Ascending aorta (tissue), 2 donors: ENCODE measurements at places on chromosomes 2 and 18. TPM values are rescaled to one million over a fixed set of nuclear protein-coding genes. Genes with fewer than 3 reads are reported as not detected.
A peak's percentile ranks its signal among the peaks of the same experiment; 100 is the strongest.

GRCh38 chr18:47794725-47795433 is 135.6 kb downstream of the SMAD2 start:
- peaks cover 6% of the 10 kb centered on the region for H3K4me1 ChIP-seq
- no peak for DNase-seq
- H3K27me3 ChIP-seq: no peaks in the 10 kb centered on the region

GRCh38 chr2:824954-825353 is 125.7 kb upstream of the SNTG2 start:
- no peaks in the 10 kb centered on the region for H3K4me1 ChIP-seq
- H3K36me3 ChIP-seq: no peaks in the 10 kb centered on the region
- H3K4me3 ChIP-seq: no peak overlapping the region
- no peak overlapping the region for H3K27ac ChIP-seq
- no peaks in the 10 kb centered on the region for H3K27me3 ChIP-seq

DNA sequence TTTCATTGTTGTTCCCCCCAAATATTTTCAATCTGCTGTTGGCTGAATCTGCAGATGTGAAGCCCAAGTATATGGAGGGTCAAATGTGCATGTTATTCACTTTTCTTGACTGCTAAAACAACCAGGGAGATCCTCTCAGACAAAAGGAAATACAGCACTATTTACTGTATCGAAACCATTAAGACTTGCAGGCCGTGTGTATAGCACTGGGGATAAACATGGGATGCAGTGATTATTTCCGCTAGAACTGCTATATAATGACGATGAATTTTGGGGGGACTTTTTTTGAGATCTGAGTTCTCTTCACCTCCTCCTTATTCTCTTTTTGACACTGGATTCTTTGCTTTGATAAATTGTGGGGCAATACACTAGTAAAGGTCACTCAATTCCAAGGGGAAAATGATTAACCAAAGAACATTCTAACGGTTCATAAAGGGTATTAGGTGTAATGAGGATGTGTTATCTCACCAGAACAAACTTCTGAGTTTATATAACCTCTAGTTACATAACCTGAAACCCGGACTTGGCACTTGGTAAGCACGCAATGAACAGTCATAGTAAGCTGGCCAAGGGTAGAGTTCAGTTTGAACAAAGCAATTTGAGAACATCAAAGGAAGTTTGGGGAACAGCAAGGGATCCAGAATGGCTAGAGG is 3.5 kb upstream of the UGT1A1 start:
- H3K27ac ChIP-seq: no peak overlapping the region
- H3K27me3 ChIP-seq: no peaks in the 10 kb centered on the region
- no peaks in the 10 kb centered on the region for H3K36me3 ChIP-seq

DNA sequence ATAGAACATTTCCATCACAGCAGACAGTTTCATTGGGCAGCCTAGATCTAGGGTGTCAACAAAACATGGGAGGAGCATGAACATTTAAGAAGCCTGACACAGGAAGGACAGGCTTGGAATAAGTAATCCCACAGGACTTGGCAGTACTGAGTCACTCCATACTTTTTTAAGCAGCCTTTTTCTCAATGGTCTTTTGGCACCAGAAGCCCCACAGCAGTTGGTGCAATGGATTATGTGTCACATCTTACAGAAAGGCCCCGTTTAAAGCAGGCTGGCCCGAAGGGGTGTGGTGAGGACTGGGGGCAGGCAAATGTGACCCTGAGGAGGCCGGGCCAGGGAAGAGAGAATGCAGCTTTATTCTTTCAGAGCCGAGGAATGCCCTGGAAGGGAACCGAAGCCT is 26.6 kb downstream of the SPTBN1 start:
- H3K27ac ChIP-seq: peak overlapping the region; percentile 69
- H3K27me3 ChIP-seq: no peaks in the 10 kb centered on the region
- H3K36me3 ChIP-seq: no peaks in the 10 kb centered on the region
- peak; percentile 89 for DNase-seq

DNA sequence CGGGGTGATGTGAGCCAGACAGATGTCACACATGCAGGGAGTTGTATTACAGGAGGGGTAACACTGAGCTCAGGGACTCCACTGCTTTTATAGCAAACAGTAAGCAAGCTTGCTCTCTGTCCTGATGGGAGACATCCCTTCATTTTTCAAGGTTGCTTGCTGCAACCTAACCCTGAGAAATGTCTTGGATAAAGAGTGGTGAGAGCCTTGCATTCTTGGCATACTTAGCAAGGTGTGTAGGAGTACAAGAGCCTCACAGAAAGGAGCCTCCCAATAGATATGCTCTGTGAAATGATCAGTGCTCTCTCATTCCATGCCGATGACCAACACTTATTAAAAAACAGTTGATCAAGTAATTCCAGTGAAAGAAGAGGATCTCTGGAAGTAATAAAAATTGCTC is 8.1 kb downstream of the PFN4 start:
- H3K36me3 ChIP-seq: peaks cover 4% of the 10 kb centered on the region
- no peaks in the 10 kb centered on the region for H3K4me1 ChIP-seq
- H3K27me3 ChIP-seq: no peaks in the 10 kb centered on the region
- DNase-seq: no peak
- no peak overlapping the region for H3K4me3 ChIP-seq

- H3K27me3 ChIP-seq: no peaks in the 10 kb centered on the region
- no peak overlapping the region for H3K27ac ChIP-seq
- no peaks in the 10 kb centered on the region for H3K36me3 ChIP-seq
- peaks cover 12% of the 10 kb centered on the region for H3K4me1 ChIP-seq
- DNase-seq: no peak
Measured at GRCh38 chr2:41717839-41718238, 330.0 kb upstream of the PKDCC start.

- no peak overlapping the region for H3K27ac ChIP-seq
- no peaks in the 10 kb centered on the region for H3K27me3 ChIP-seq
- H3K36me3 ChIP-seq: no peaks in the 10 kb centered on the region
- H3K4me1 ChIP-seq: no peaks in the 10 kb centered on the region
Measured at GRCh38 chr2:146807568-146808168, 1037.2 kb upstream of the ACVR2A start.

- DNase-seq: no peak
- no peaks in the 10 kb centered on the region for H3K36me3 ChIP-seq
- H3K27ac ChIP-seq: no peak overlapping the region
Measured at GRCh38 chr2:114009205-114009944, 119.5 kb downstream of the ACTR3 start.

DNA sequence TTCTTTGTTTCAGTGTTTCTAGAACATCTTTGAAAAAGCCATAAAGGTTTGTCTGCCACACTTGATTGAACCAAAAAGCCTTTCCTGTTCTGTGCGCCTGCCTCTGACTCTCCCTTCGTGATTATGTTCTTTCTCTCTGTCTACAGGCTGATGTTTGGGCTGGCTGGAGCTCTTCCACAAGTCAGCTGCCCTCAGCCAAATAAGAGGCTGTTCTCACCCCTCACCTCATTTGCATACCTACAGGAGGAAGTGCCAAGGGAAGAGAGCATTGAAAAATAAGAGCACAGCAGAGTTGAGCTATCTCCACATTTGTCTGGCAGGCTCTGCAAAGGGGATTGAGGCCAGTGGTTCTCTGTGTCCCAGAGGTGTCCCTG is 15.8 kb downstream of the INPP5D start:
- no peaks in the 10 kb centered on the region for H3K4me1 ChIP-seq
- no peak overlapping the region for H3K4me3 ChIP-seq
- no peaks in the 10 kb centered on the region for H3K27me3 ChIP-seq
- H3K36me3 ChIP-seq: no peaks in the 10 kb centered on the region
- DNase-seq: no peak
- peak overlapping the region; percentile 16 for H3K27ac ChIP-seq

GRCh38 chr2:120343433-120344105 is 2.4 kb upstream of the INHBB start:
- no peak overlapping the region for H3K27ac ChIP-seq
- DNase-seq: peak; percentile 87
- H3K27me3 ChIP-seq: peaks cover 17% of the 10 kb centered on the region
- H3K4me1 ChIP-seq: peaks cover 31% of the 10 kb centered on the region
- peak overlapping the region; percentile 75 for H3K4me3 ChIP-seq

DNA sequence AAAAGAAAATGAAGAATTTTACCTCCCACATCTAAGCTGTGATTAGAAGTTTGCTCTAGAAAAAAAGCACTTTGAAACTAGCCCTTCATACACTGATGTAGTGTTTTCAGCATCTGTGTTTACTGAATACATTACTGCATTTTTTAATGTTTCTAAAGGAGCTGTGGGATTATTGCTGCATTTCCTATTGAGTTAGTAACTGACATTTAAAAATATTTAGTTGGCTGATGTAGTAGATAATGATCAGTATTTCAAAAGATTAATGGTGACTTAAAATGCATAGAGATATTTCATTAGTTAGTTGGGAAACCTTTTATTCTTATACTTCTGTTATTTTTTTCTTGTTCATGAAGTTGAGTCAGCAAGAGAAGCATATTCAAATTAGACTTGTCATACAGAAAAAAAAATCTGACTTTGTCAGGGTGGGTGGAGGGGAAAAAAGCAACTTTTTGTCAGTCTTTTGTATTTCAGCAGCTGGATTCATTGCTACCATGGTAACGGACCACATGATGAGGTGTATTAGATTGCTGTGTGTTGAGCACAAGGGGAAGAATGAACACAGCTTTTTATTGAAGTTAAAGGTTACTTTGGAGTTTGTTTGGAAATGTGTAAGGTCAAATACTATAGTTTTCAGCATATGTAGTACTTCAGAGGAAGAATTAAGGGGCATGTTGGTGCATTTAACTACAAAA is at the start of gene DTNA:
TSS of gene DTNA (plus strand) at position 549 of the 692 bp plus-strand sequence. CDS start 45,679 bp downstream, outside the sequence.
- DNase-seq: peak; percentile 66
- H3K4me3 ChIP-seq: peak within 1 kb of the TSS; percentile 26
- H3K4me1 ChIP-seq: peaks cover 28% of the 10 kb centered on the region
- H3K36me3 ChIP-seq: no peaks in the 10 kb centered on the region
- H3K27me3 ChIP-seq: no peaks in the 10 kb centered on the region

DNA sequence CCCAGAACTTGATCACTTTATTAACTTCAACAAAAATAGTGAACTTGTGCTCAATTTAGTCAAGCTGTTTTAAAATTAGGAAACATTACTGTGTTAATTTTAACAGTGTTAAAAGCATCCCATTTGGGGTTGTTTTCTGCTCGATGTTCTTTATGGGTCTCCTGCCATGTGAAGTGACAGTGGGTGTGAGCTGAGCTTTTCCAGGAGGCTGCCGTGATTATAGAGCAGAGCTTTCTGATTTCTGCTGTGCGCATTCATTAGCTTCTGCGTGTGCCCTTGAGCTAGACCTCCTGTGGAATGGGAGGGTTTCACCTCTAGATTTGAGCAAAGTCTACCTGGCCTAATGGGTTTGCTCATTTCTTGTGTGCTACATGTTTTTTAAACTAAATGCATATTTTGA is 121.5 kb downstream of the WDSUB1 start:
- peaks cover 8% of the 10 kb centered on the region for H3K36me3 ChIP-seq
- peaks cover 3% of the 10 kb centered on the region for H3K4me1 ChIP-seq
- H3K4me3 ChIP-seq: no peak overlapping the region
- DNase-seq: no peak

The HSBP1L1 gene
- 1.3 TPM for total RNA-seq

The AFG3L2 gene
- total RNA-seq: 31.5 TPM

The POMC gene
- 18.6 TPM for total RNA-seq

The AMER3 gene
- total RNA-seq: not detected

The ALK gene
- not detected for total RNA-seq

The GPR155 gene
- total RNA-seq: 1.8 TPM

The HOXD12 gene
- not detected for total RNA-seq

The MPPE1 gene
- 18.9 TPM for total RNA-seq

The GPR39 gene
- 0.64 TPM for total RNA-seq

The ATP8B1 gene
- total RNA-seq: 30.9 TPM
